ENCODE measurements at places on chromosomes 1 and 21. TPM values are rescaled to one million over a fixed set of nuclear protein-coding genes. Genes with fewer than 3 reads are reported as not detected.
A peak's percentile ranks its signal among the peaks of the same experiment; 100 is the strongest.

DNA sequence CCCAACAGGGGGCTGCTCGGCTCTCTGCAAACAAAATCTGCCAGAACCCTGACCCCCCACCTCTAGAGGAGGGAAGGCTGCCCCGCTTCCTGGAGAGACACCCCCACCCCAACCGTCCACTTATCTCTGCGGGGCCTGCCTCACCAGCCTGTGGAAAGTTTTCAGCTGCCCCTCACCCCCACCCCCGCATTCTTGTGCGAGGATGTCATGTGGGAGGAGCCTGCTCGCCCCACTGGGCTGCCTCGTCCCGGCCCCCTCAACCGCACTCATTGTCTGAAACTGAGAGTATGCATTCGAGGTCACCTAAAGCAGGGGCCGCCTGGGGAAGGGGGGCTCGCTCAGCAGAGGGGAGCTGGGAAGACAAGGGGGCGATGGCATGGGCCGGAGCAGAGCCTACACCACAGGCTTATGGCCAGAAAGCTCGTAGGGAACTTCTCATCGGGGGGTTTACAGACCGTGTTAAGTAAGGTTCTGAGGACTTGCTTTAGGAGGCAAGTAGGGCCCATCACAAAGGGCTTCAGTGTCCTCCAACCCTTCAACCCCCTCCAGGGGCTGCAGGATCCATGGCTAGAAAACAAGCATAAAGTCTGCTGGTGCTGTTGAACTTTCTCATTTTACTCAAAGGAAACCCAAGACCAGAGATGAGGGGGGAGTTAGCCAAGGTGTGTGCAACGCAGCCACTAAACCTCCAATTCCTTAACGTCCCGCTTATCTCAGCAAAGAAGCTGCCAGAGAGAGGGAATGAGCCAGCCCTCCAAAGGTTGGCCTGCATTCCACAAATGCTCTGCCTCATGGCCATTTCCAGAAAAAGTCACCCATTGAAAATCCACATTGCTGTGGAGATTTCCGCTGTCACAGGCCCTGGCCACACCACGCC is 9.4 kb downstream of the EPHA2 start:
- DNase-seq, result peak; percentile 88

GRCh38 chr1:232018231-232019025 is 391.8 kb downstream of the DISC1 start:
- DNase-seq, result no peak

The KCNK2 gene
- 2.9 TPM for polyA plus RNA-seq

The EDARADD gene
- polyA plus RNA-seq, result 8.7 TPM

DNA sequence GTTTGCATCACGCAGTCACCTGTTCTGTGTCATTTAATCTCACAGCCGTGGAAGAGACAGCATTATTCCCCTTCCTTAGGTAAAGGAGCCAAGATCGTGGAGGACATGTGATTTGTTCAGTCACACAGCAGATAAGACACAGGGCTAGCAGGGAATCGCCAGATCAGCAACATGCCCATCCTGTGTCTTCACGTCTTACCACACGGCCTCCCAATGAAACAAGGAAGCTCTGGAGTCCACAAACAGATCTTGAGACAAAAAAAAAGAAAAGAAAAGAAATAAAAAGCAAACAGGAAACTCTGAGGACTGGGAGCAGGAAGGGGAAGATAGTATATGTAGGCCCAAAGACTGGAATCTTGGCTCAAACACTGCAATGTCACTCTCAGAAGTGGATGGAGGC is 155.3 kb downstream of the ADSS2 start:
- DNase-seq, result no peak

GRCh38 chr1:180221462-180221861 is 8.6 kb upstream of the LHX4 start:
- no peak for DNase-seq

The GNG4 gene
- 5.0 TPM for polyA plus RNA-seq

The SHC1 gene
- polyA plus RNA-seq, result 87.4 TPM

DNA sequence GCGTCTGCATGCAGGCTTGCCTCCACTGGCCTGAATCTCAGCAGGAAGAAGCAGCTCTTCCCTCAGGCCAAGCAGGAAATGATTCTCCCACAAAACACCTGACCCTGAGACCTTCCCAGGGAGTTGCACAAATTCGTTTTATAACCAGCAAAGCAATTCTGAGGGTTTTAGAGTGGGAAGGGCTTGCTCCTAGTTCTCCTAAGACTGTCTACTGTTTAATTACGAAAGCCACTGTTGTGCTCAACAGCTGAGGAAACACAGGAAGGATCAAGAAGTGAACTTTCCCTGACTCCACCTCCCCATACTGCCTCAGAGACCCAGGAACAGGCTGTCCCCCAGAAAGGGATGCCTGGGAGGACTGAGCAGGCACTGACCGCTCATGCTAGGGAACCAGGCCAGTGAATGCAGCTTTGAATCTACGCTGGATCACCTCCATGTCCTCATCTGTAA is 37.0 kb upstream of the PUM1 start:
- no peak for DNase-seq

The FMO2 gene
- 1.8 TPM for polyA plus RNA-seq

- no peak for DNase-seq
These were observed 11.1 kb downstream of the COL18A1 start for GRCh38 chr21:45415943-45416611.

DNA sequence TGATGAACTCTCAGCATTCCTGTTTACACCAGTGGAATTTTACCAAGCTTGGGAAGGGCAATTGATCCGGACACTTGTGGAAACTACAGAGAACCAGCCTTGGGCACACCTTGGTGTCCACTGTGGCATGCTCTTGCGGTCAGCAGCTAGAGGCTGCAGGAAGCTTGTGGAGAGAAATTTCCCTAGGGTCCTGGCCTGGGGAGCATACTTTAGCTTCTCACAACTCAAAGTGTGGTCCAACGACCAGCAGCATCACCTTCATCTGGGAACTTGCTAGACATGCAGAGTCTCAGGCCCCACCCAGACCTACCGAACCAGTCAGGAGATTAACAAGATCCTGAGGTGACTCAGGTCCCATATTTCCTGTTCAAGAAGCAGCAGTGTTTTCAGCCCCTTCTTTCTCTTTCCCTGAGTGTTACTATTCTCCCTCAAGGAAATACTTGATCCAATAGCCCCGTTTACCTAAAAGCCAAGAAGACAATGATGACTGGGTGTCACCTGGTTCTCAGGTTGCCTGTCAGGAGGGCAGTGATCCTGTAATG is 55.7 kb upstream of the KCNE2 start:
- DNase-seq, result no peak

DNA sequence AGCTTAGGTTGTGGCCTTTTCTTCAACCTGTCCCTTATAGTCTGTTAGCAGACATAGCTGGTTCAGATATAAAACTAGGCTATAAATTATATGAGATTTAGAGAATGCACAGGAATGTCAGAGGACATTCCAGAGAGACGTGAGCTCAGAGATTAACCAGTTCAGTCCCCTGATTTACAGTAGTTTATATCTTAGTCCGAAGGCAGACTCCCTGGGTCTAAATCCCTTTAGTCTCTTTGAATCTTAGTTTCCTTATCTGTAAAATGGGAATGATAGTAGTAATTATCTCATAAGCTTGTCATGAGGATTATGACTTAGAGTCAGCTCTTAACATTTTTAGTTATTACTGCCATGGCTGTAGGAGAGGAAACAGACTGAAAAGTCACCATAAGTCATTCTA is 45.5 kb upstream of the PLXNA2 start:
- no peak for DNase-seq

GRCh38 chr1:171645553-171646248 is 6.8 kb downstream of the MYOC start:
- DNase-seq, result no peak

GRCh38 chr21:37294679-37295078 is 27.5 kb upstream of the VPS26C start:
- DNase-seq, result no peak

The PALMD gene
- 3.2 TPM for polyA plus RNA-seq

DNA sequence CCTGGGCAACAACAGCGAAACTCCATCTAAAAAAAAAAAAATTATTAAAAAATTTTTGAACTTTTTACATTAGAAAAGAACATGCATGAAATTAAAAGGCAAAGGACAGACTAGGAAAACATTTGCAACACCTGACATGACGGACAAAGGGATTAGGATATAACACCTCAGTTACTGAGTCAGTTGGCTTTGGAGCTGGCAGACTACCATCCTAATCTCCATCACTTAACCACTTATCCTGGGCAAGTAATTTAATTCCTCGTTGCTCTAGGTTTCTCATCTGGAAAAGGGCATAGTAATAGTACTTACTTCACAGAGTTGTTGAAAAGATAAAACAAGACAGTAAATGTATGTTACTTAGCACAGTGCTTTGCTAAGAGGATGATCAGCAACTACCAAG is 11.9 kb downstream of the HECTD3 start:
- no peak for DNase-seq

GRCh38 chr1:92755541-92756461 is 29.1 kb downstream of the EVI5 start:
- no peak for DNase-seq

The SLFNL1 gene
- 0.29 TPM for polyA plus RNA-seq

GRCh38 chr1:29504196-29504595 is 267.9 kb downstream of the PTPRU start:
- no peak for DNase-seq

- no peak for DNase-seq
These were observed 20.1 kb downstream of the FMO3 start for GRCh38 chr1:171110621-171111326.

GRCh38 chr1:152148051-152148450 is 11.0 kb downstream of the RPTN start:
- DNase-seq, result no peak

The S100PBP gene
- 38.3 TPM for polyA plus RNA-seq

GRCh38 chr1:109573785-109574184 is 25.4 kb downstream of the GNAI3 start:
- no peak for DNase-seq

The PPP1R8 gene
- 61.7 TPM for polyA plus RNA-seq

DNA sequence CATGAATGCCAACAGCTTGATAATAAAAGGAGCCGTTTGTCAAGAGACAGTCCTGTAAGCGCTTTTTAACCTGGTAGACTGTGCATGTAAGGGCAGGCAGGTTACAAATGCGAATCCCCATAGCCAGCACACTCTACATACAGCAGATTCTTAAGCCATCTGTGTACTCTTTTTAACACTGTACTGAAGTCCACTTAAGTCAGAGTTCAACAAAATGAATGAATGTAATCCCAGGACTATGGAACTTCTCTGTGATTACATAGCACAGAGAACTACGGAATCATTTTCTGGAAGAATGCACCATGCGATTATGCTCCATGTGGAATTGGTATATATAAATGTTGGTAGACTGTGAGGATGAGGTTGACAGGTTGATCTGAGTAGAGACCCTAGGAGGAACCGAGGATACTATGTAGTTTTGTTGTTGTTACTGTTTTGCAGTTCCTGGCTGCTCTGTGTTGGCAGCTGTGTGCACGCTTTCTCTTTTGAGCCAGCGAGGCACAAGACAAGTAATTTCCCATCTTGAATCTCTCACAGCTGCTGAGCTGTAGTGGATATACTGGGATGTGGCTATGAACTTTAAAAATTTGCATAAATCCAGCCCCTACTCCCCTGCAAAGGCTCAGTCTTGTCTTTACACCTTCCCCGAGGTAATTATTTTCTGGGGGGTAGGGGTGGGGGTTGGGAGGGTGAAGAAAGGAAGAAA is 21.9 kb downstream of the LRRC8D start:
- DNase-seq, result no peak

- DNase-seq, result no peak
These were observed 33.1 kb upstream of the APOBEC4 start for GRCh38 chr1:183686229-183686628.

The KLHDC9 gene
- polyA plus RNA-seq, result 19.9 TPM

- DNase-seq, result no peak
These were observed 20.5 kb downstream of the RCSD1 start for GRCh38 chr1:167650269-167651160.

- DNase-seq, result no peak
These were observed 26.6 kb downstream of the PAFAH2 start for GRCh38 chr1:25971066-25971810.

- no peak for DNase-seq
These were observed 111.8 kb downstream of the KAZN start for GRCh38 chr1:14710331-14710730.

- DNase-seq, result no peak
These were observed 34.7 kb downstream of the RTCA start for GRCh38 chr1:100300691-100301090.

DNA sequence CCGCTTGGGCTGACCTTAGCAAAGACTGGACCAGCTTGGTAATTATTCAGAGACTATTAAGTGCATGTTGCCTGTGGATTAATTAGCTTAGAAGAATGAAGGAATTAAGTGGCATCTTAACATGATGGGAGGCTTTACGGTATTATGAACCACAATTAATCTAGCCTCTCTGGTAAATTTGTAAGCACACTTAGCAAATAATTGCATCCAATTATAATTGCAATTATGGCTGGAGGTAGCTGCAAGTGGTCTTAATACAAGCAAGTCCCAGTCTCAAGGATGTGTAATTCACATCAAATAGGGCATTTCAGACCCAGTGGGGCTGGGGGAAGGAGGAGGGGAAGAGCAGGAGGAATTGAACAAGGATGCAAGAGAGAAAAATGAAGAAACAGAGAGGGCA is 151.6 kb downstream of the CNIH3 start:
- no peak for DNase-seq

DNA sequence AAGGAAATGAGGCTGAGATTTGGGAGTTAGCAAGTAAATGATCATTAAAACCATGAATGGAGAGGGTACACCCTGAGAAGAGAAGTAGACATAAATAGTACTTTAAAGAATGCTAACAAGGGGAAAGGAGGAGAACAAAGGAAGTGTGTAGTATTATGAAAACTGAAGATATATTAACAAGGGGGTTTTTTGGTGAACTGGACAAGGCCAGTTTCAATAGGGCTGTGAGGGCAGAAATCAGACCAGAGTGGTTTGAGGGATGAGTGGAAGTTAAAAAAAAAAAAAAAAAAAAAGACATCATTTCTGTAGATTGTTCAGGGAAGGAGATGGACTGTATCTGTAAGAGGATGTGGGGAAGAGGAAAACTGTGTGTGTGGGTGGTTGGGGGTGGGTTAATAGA is 137.1 kb downstream of the PLA2G4A start:
- no peak for DNase-seq

GRCh38 chr1:158176399-158176798 is 4.3 kb upstream of the CD1D start:
- DNase-seq, result no peak

- DNase-seq, result no peak
These were observed 1.6 kb downstream of the ADAMTS5 start for GRCh38 chr21:26965040-26965906.

DNA sequence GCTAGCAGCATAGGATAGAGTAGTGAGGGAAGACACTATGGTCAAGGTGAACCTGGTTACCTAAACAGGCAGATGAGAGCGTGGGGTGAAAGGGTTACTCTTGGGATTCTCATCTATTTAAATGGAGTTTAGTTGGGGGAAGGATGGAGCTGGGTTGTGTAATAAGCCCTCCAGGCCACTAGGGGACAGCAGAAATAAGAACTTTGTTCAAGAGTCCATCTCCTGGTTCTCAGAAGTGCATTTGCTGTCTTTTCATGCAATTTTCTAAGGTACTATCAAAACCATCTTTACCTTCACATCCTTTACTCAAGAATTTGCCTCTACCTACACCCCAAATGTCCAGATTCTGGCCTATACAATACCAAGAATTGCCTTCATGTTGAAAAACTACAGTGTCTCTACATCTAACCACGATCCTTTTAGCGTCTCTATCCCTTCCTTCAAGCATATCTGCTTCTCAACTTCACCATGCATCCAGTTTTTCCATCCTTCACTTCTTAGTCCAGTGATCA is 28.0 kb downstream of the SLAMF1 start:
- no peak for DNase-seq

Measured in right renal pelvis (tissue), 4 donors.